ENCODE measurements at places on chromosomes 1 and 21.

DNA sequence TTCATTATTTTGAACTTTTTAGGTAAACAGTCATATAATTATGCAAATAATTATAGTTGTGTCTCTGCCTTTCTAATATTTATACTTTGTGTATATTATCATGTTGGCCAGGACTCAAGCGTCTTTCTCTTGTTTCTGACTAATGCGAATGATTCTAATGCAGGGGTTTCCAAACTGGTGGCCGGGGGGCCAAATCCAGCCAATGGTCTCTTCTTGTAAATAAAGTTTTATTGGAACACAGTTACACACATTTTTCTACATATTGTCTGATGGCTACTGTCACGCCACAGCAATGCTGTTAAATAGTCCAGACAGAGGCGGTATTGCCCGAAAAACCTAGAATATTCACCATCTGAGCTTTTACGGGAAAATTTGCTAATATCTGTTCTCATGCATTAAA, 8.9 kb upstream of the POFUT2 start:
- no peak for DNase-seq

DNA sequence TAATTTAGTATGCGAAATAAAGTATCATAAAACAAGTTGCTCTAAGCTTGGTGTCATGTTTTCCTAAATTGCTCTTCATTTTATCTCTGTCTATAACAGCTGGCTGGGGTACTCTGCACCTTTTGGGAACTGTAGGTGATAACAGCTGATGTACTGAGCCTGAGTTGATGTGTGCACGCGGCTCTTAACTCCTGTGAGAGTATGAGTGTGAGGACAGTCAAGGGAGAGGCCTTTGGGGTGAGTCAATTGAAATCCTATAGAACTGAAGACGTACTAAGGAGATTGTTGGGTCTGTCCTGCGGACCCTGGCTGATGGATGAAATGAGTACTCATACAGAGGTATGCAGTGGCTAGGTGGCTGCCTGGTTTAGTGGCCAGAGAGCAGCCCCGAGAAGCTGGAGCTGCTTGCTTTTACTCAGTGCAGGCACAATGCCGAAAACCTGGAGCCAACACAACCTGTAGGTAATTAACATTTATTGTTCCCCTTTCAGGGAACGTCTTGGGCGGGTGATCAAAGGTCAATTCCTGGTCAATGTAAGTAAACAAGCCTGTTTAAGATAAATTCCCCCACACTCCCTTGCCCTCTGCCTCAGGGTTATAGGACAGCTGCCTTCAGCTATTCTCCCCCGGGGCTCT, 188.5 kb downstream of the PRDM2 start:
- DNase-seq: no peak

GRCh38 chr1:60470246-60470645, 396.7 kb upstream of the C1orf87 start:
- DNase-seq: no peak

DNA sequence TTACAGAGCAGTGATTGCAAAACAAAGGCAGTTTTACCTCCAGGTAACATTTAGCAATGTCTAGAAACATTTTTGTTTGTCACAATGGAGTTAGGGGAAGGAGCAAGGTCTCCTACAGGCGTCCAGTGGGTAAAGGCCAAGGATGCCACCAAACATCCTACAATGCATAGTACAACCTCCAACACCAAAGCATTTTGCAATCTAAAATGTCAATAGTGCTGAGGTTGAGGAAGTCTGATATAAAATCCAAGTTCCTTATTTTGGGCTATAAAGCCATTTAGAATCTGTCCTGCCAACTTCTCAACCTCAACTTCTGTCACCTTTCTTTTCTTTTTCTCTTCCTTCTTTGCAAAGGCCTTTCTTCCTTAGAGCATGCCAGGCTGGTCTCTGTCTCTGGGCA, 111.2 kb downstream of the FASLG start:
- DNase-seq: no peak

DNA sequence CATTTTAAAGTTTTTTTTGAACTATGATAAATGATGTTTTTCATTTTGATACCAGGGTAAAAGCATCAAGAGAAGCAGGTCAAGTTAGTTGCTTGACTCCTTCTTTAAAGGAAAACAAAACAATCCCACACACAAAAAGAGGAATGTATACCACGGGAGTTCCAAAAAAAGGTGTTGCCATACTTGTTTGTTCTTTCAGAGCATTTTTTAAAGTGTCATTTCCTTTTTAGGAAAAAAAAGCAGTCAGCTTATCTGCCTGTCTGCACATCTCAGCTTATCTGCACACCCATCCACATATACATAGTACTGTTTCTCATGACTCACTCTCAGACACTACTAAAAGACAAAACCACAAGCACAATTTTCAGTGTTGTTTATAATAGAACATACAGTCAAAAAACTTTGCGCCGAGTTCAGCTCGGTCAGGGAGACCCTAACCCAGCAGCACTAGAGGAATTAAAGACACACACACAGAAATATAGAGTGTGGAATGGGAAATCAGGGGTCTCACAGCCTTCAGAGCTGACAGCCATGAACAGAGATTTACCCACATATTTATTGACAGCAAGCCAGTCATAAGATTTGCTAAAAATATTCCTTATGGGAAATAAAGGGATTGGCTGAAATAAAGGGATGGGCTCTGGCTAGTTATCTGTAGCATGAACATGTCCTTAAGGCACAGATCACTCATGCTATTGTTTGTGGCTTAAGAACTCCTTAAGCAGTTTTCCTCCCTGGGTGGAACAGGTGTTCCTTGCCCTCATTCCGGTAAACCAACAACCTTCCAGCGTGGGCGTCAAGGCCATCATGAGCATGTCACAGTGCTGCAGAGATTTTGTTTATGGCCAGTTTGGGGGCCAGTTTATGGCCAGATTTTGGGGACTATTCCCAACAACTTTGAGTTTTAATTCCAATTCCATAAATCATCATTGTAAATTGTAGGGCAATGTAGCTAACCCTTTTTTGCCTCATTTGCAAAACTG, 11.4 kb upstream of the MNDA start:
- no peak for DNase-seq

DNA sequence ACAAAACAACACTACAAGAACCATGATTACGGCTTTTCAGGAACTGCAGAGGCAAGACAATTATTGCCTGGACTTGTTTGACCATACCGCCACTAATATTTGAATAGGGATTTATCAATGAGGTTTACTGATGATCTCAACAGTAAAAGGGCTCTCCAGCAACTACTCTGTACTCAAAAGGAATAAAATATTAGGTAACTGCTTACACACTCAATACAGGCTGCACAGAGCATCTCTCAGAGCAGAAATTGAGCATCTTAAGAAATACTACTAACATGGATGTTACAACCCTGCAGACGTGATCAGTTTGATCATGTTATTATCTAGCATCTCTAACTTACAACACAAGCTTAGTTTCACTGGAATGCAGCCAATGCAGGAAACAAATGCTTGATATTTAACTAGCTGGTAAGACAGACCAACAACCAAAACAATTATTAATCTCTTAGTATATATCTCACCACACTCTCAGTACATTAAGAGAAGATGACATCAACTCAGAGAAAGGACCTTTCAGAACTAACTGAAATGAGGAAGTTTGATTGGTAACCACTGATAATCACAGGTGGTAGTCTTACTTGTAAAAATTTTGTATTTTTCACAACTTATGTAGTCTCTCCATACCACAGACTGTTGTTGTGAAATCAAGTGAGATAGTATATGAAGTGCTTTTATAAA, 52.2 kb downstream of the PUM1 start:
- no peak for DNase-seq

GRCh38 chr1:174964261-174964971, 35.3 kb upstream of the CACYBP start:
- DNase-seq: no peak

DNA sequence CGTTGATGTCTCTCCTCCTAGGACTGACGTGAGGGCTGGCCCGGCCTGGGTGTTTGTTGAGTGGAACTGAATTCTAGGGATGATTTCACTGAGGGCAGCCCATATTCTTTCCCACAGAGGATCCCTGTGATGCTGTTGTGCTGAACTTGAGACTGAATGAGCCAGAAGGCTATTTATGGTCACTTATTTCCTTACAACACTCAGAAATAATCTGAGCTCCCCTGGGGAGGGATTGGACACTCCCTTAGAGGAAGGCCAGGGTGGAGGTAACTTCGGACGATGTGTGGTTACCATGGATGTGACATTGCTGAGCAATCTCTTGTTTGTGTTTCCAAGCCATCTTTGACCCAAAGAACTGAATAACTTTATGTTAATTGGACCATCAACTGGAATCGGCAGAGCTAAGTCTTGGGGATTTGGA, 5.1 kb upstream of the TMCO4 start:
- DNase-seq: no peak
